ENCODE measurements at places on chromosomes 11 and 22. TPM values are rescaled to one million over a fixed set of nuclear protein-coding genes. Genes with fewer than 3 reads are reported as not detected.

- H3K4me3 ChIP-seq = peak overlapping the region; percentile 70
- H3K27ac ChIP-seq = no peak overlapping the region
- H3K36me3 ChIP-seq = peaks cover 11% of the 10 kb centered on the region
- DNase-seq = no peak
Measured at GRCh38 chr11:46382646-46383403, 1.4 kb downstream of the MDK start.

- no peaks in the 10 kb centered on the region for H3K4me1 ChIP-seq
- no peak overlapping the region for H3K27ac ChIP-seq
- H3K4me3 ChIP-seq = no peak overlapping the region
- H3K27me3 ChIP-seq = peaks cover 7% of the 10 kb centered on the region
- H3K36me3 ChIP-seq = no peaks in the 10 kb centered on the region
Measured at GRCh38 chr11:117970400-117971024, 15.7 kb upstream of the IL10RA start.

GRCh38 chr22:38731703-38732161 is 24.1 kb downstream of the SUN2 start:
- H3K27me3 ChIP-seq = no peaks in the 10 kb centered on the region
- peak overlapping the region; percentile 11 for H3K27ac ChIP-seq
- H3K4me3 ChIP-seq = no peak overlapping the region
- H3K4me1 ChIP-seq = peaks cover 27% of the 10 kb centered on the region
- peaks cover 77% of the 10 kb centered on the region for H3K36me3 ChIP-seq

The SLC22A25 gene
- not detected for total RNA-seq

- no peak overlapping the region for H3K4me3 ChIP-seq
- no peaks in the 10 kb centered on the region for H3K27me3 ChIP-seq
- H3K27ac ChIP-seq = no peak overlapping the region
- no peak for DNase-seq
- H3K36me3 ChIP-seq = no peaks in the 10 kb centered on the region
Measured at GRCh38 chr22:20182365-20182764, 31.5 kb upstream of the CCDC188 start.

DNA sequence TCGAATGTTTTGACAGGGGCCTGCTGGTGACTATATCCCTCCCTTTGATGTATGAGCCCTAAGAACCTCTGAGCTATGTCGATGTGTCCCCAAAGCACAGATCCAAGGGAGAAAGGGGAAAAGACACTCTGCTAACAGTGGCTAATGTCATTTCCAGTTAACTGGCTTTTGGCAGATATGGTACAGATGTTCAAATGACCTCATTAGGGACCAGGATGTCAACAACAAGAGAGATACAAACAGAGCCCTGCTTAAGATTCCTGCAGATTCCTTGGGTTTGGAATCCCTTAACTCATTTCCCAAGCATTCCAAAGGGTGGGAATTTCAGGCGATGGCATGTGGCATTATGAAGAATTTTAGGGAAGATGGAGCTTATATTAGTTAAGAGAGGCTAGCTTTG is 517.3 kb downstream of the SOX6 start:
- no peak overlapping the region for H3K4me3 ChIP-seq
- no peak for DNase-seq

DNA sequence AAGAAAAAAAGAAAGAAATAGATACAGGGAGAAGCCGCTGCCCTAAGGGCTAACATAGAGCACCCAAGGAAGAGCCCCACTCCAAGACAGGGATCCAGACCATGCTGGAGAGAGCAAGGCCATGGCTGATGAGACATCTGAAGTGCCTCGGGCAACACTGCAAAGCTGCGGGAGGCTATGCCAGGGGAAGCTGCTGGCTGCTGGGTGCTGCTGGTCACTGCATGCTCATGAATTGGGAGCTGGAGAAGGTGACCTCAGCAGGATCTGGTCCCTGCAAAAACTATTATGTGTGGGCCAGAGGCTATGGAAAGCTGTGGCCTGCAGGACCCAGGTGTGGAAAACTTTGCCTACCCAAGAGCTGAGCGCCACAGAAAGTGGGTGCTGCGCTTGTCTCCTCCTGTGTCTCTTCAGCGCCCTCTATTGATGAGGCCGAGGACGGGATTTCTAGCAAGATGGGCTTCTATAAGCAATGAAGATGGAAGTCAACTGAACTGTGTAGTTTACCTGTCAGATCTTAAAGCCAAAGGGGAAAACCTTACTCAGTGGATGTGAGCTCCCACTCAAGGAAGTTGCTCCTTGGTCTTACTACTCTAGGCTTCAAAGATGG is 17.3 kb upstream of the SLC29A2 start:
- H3K27me3 ChIP-seq = peaks cover 8% of the 10 kb centered on the region
- no peak for DNase-seq
- no peaks in the 10 kb centered on the region for H3K36me3 ChIP-seq
- H3K4me3 ChIP-seq = no peak overlapping the region

DNA sequence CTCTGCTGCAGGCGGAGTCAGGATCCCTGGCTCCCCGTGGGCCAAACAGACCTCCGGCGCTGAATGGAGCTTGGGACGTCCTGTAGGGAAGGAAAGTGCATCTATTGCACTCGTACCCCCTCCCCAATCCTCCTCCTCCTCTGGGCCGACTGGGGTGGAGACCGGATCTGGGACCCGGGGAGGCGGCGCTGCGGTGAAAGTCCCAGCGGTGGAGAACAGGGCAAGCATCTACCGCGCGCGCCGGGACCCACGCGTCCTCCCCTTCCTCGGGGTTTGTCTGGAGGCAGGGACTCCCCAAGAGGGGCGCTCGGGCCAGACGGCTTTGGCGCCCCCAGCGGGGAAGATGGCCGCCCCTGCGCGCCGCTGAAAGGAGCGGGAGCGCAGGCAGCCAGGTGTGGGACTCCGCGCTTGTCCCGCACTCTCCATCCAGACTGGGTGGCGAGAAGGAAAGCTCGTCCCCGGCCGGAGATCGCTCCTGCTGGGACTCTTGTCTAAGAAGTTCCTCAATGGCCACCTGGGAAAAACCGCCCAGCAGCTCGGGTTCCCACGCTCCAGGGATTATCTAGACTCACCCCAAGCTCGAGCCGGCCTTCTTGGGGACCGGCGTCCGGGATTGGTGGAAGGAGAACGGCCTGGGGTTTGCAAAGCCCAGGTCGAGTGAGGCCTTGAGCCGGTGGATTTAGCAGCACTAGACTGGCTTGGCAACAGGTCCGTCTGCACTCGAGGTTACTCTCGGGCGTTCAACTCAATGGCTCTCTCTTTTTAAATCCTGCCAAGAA is 718 bp downstream of the FADS2 start:
- peaks cover 35% of the 10 kb centered on the region for H3K4me1 ChIP-seq
- peak overlapping the region; percentile 70 for H3K27ac ChIP-seq
- no peak for DNase-seq
- peak overlapping the region; percentile 53 for H3K4me3 ChIP-seq
- no peaks in the 10 kb centered on the region for H3K36me3 ChIP-seq

DNA sequence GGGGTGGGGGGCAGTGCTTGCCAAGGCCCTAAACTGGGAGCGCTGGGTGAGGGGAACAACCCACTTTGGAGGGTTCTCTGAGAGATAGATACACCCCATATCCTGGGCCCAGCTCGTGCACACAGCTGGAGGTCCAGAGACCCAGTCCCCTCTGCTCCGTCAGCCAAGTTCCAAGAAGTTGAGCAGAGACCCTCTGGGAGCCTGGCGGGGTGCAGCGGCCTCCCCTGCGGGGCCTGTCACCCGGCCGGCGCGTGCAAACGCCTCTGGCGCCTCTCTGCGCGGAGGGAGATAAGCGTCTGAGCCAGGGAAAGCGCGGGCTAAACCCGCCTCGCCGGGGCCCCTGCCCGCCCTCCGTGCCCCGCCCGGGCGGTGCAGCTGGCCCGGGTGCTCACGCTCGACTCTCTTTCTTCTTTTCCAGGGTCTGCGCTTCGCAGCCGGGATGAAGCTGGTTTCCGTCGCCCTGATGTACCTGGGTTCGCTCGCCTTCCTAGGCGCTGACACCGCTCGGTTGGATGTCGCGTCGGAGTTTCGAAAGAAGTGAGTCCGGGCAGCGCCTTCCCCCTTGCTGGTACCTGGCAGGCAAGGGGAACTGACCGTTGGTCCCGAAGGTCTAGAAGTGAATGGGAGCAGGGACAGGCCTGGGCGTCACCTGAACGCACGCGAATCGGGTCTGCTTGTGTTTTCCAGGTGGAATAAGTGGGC is 540 bp downstream of the ADM start:
- no peaks in the 10 kb centered on the region for H3K36me3 ChIP-seq
- DNase-seq = no peak
- peak overlapping the region; percentile 92 for H3K27ac ChIP-seq
- no peaks in the 10 kb centered on the region for H3K27me3 ChIP-seq
- H3K4me3 ChIP-seq = peak overlapping the region; percentile 89

The GRM5 gene
- total RNA-seq = not detected

The POLA2 gene
- total RNA-seq = 4.5 TPM

GRCh38 chr11:112374486-112375140 is 114.0 kb upstream of the PLET1 start:
- H3K36me3 ChIP-seq = no peaks in the 10 kb centered on the region
- no peak overlapping the region for H3K27ac ChIP-seq
- no peaks in the 10 kb centered on the region for H3K4me1 ChIP-seq
- no peak for DNase-seq

GRCh38 chr11:65866509-65867283 is 5.9 kb downstream of the EFEMP2 start:
- DNase-seq = no peak
- peaks cover 58% of the 10 kb centered on the region for H3K36me3 ChIP-seq
- H3K4me1 ChIP-seq = peaks cover 30% of the 10 kb centered on the region
- no peak overlapping the region for H3K4me3 ChIP-seq
- H3K27me3 ChIP-seq = no peaks in the 10 kb centered on the region

The JOSD1 gene
- total RNA-seq = 60.2 TPM

- H3K27me3 ChIP-seq = no peaks in the 10 kb centered on the region
- no peak overlapping the region for H3K27ac ChIP-seq
- peaks cover 32% of the 10 kb centered on the region for H3K4me1 ChIP-seq
- DNase-seq = no peak
- no peaks in the 10 kb centered on the region for H3K36me3 ChIP-seq
Measured at GRCh38 chr11:64352995-64353714, 5.8 kb upstream of the RPS6KA4 start.

GRCh38 chr11:124865902-124866851 is 945 bp downstream of the ROBO3 start:
- no peak overlapping the region for H3K27ac ChIP-seq
- H3K4me3 ChIP-seq = peak overlapping the region; percentile 32
- DNase-seq = peak; percentile 78
- peaks cover 55% of the 10 kb centered on the region for H3K4me1 ChIP-seq

The TNNT3 gene
- total RNA-seq = 1.5 TPM

The PANX3 gene
- total RNA-seq = not detected
